NCI-H2081 treated with DMSO at 0.1 percent for 48 hours (cell line): ENCODE measurements at places on chromosomes 12 and 14.

DNA sequence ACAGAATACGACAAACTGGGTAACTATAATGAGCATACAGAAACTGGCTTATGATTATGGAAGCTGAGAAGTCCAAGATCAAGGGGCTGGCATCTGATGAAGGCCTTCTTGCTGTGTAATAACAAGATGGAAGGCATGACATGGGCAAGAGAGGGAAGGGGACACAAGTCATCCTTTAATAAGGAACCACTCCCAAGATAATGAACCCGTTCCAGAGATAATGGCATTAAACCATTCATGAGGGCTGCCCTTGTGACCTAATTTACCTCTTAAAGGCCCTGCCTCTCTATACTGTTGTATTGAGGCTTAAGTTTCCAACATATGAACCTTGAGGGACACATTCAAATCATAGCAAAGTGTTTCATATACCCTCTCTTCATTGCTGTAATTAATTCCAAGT lies 4.6 kb upstream of the VTI1B start:
- no peak for DNase-seq

DNA sequence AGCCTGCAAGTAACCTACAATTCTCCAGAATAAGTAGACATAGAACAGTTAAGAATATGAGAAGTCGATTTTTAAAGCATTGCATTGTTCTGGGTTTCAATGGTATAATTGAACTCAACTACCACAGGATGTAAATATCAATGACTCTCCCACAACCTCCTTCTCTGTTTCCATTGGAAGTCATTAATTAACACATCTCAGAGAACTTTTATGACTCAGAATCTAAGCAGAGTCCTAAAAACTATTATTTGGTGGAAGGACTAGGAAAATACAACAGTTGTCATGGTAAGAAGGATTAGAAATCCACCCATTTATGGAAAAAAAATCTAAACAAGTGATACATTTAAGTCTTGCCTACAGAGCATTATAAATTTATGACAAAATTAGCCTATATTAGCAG lies 21.1 kb upstream of the CPNE8 start:
- DNase-seq, result no peak

GRCh38 chr14:27750114-27750513 lies 1016.5 kb upstream of the FOXG1 start:
- no peak for DNase-seq

DNA sequence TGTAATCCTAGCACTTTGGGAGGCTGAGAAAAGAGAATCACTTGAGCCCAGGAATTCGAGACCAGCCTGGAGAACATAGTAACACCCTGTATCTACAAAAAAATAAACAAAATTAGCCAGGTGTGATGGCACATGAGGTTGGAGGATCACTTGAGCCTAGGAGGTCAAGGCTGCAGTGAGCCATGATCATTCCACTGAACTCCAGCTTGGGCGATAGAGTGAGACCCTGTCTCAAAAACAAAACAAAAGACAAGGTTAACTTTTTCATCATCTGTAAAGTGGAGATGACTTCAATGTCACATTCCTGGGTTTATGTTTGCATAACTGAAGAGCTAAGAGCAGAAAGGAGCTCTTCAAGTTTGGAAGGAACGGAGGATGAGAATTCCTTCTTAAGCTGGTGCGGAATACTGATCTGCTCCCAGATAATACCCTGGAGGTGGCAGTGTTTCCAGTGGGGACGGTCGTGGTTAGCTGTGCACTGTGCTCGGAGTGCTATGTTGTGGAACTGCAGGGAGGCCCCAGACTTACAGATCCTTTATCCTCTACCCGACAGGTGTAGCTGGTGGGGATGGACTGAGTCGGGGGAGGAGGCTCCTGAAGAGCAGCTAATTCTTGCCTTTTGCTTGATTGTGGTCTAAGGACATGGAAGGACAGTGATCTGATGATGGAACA lies 22.5 kb upstream of the BICD1 start:
- DNase-seq, result no peak

GRCh38 chr12:25427337-25428249 lies 125.5 kb downstream of the LMNTD1 start:
- DNase-seq, result no peak

DNA sequence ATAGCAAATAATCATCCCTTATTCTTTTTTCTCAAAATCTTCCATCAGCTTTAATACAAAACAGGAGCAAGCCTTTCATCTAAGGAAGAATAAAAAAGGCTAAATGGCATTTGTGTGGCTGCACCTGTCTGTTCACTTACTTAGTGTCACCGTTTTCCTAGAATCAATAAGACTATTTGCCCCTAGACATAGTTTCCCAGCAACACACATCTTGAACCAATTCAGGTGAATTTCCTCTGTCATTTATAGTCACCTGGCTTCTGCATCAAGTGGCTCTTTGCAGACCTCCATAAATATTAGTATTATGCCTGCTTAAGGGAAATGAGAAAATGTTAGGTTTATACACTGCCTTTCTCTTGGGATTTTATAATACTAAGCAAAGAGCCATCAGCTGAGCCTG lies 17.4 kb upstream of the GCH1 start:
- DNase-seq, result peak; percentile 51

DNA sequence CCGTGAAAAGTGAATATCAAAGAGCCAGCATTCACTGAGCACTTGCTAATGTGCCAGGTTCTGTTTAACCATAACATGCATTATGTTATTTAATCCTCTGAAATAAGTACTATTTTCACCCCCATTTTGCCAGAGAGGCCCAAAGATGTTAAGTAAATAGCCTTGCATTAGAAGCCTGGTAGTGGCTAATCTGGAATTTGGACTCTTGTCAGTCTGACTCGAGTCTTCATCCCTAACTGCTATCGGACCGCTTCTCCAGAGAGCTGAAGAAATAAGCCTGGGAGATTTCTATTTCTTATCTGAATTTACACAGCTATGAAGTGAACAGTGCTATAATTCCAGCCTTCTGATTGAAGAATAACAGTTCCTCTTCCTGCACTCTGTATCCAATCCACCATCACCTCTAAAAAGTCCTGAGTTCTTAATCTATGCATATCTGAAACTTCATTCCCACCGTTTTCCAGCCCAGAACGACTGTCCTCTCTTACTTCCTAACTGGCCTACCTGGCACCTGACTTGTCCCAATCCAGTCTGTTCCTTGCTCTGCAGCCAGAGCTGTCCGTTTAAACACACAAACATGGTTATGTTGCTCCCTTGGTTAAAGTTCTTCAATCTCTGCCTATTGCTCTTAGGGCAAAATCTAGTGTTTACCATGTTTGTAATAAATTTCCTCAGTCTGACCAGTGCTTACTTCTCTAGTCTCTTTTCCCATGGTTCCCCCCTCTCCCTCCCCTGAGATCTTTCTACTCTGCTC lies 2.3 kb downstream of the POLR3B start:
- no peak for DNase-seq

- DNase-seq, result no peak
These were observed 45.6 kb downstream of the FLRT2 start for GRCh38 chr14:85575617-85575898.

DNA sequence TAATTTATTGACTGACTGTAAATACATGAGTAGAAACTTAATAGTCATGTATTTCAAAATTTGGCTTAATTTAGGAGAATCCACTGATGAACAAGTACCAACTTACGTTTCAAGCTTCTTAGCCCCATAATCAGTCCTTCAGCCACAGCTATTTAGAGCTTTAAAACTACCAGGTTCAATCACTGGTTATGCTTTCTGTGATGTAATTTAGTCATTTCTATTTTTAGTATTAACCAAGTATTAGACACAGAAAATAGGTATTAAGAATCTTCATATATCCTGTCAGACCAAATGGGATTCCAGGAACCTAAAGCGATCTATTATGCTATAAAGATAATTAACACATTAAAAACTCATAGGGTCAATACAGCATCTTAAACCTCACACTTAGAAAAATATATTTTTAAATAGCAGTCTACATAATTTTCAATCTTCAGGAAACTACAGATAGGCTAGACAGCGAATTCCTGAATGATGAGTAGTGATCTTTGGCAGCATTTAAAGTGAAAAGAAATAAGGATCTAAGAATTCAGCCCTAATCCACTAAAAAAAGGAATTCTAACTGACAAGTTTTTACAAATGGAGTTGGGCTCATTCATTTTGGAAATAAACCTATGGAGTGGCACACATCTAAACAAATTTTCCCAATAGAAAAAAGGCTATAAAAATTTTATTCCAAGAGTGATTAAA lies 51.5 kb downstream of the ZC3H14 start:
- no peak for DNase-seq

DNA sequence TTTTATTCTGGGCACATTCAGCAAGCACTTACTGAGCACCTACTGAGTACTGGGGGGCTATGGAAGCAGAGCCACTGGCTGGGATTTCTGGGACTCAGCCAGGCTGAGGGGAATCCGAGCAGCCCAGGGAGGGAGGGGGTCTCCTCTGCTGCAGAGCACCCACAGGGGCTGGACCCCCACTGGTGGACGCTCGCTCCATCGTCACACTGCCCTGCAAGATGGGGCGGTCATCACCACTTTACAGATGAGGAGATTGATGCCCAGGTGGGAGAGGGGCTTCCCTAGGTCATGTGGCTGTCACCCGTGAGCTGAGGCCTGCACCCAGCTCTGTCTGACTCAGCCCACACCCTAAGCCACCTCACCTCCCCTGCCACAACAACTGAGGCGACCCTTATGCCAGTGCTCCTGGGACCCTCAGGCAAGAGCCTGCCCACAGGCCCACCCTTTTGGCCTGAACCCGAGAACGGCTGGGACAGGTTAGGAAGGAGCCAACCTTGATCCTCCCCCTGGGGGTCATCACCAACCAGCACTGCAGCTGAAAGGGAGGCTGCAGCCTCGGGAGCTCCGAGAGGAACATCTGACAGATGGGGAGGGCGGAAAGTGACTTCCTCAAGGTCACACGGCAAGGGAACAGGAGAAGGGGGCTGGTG lies 74.4 kb downstream of the SERPINA3 start:
- no peak for DNase-seq

GRCh38 chr14:20031058-20031457 lies 4.8 kb downstream of the OR4K13 start:
- DNase-seq, result no peak

DNA sequence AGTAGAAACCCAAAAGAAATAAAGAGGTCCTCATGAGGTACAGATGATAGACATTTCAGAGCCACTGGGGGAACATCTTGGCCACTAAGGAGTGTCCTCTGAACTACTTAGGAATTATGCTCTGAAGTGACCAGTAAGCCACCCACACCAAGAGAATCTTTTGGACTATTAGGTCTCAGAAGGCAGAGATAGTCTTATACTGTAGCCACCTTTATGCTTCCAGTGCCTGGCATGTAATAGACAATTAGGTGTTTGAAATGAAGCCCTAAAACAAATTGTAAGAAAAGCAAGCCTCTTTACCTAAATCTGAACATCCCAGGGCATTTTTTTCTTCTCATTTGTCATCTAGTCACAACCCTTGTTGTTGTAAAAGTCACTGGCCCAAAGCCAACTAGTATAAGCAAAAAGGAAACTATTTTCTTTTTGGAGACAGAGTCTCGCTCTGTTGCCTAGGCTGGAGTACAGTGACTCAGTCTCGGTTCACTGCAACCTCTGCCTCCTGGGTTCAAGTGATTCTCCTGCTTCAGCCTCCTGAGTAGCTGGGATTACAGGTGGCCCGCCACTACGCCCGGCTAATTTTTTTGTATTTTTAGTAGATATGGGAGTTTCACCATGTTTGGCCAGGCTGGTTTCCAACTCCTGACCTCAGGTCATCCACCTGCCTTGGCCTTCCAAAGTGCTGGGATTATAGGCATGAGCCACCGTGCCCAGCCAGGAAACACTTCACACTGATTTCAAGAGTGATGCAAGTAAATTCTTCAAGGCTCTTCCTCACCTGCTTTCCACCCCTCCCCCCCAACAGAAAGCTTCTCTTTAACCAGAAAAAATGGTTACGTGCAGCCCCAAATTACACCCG lies 11.1 kb downstream of the PLEKHA5 start:
- no peak for DNase-seq

DNA sequence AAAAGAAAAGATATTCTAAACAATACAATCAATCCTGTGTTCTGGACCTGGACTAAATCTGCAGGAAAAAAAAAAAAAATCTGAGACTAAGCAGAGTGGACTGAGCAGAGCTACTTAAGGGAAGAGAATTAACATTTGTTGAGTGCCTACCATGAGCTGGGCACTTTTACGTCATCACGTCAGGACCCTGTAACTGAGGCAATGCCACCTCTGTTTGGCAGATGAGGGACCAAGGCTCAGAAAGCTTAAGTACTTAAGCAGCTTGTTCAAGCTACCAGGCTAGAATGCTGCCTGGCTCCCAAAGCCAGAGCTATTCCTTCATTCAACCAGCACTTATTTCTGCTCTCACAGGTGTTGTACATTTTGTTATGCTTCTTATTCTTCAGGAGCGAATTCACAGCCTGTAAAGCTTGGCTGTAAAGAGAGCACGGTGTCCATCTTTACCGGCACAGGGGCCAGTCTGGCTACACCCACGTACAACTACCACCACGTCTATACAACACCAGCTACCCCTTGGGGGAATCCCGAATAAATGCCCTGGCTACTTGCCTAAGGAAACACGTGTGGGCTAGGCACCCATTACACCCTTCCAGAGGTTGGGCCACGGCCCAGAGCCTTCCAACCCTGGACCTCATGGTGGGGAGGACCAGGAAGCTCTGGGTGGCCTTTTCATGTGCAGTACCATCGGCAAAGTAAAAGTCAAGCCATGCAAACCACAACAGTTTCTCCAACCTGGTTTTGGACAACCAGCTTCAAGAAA lies 27.0 kb downstream of the TMCC3 start:
- no peak for DNase-seq

GRCh38 chr12:47356129-47356700 lies 276.5 kb upstream of the AMIGO2 start:
- no peak for DNase-seq

DNA sequence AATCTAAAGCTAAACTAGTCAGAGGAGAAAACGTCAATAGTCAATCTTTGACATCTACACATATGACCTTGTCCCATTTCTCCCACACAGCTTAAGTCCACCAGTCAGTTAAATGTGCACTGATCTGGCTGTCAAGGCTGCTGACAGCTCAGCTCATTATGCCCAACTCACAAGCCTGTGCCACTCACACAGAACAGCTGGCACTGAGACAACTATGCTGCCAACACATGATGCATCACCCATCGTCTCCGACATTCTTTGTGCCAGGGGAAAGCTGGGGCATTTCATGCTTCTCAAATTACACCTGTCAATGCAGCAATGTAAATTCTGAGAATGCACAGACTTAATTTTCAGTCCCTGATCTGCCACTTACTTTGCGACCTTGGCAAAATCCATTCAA lies 25.3 kb downstream of the GNS start:
- no peak for DNase-seq

- no peak for DNase-seq
These were observed 245.0 kb downstream of the NUBPL start for GRCh38 chr14:31806249-31806648.
